ENCODE measurements at places on chromosomes 7 and 10.

- peaks cover 44% of the 10 kb centered on the region for H3K4me1 ChIP-seq
- no peak overlapping the region for H3K27ac ChIP-seq
- H3K4me3 ChIP-seq, result no peak overlapping the region
- DNase-seq, result no peak
- H3K36me3 ChIP-seq, result no peaks in the 10 kb centered on the region
Measured at GRCh38 chr7:139650429-139651100, 127.1 kb downstream of the CLEC2L start.

DNA sequence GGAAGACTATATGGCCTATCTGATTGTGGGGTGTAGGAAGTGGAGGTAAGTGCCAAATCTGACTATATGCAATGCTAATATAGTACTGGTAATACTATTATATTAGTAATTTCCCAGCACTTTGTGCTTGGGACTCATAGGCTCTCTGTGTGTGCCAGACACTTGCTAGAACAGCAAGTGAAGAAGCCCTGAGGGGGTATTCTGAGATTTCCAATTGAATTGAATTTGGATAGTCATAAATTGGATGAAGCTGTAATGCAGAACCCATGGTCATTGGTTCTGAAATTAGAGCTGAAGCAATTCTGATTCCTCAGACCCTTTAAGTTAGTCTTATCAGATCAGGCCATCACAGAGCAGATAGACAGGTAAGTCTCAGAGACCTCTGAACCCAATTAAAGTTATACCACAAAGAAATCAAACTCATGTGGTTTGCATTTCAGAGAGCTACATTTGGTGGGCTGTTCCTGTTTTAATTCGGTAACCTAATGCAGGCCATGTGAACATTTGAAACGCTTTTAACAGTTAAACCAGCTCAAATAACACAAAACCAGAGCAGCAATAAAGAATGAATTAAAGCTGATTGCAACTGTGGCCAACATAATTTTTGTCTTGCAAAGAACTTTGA lies 179.5 kb downstream of the CREB5 start:
- H3K27ac ChIP-seq, result peak overlapping the region; percentile 72
- peak overlapping the region; percentile 37 for H3K4me3 ChIP-seq
- H3K4me1 ChIP-seq, result peaks cover 18% of the 10 kb centered on the region
- H3K36me3 ChIP-seq, result no peaks in the 10 kb centered on the region
- no peaks in the 10 kb centered on the region for H3K27me3 ChIP-seq

DNA sequence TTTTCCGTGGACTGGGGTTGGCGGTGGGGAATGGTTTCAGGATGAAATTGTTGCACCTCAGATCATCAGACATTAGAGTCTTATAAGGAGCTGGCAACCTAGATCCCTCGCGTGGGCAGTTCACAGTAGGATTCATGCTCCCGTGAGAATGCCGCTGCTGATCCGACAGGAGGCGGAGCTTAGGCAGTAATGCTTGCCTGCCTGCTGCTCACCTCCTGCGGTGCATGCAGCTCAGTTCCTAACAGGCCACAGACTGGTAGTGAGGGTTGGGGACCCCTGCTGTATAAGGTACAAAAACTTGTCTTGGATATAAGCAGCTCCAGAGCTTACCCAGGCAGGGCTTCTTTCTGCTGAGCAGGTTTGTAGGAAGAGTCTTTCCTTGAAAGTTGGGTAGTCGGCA lies 53.9 kb downstream of the SHH start:
- no peaks in the 10 kb centered on the region for H3K36me3 ChIP-seq
- no peak for DNase-seq
- no peak overlapping the region for H3K4me3 ChIP-seq
- H3K27ac ChIP-seq, result no peak overlapping the region
- H3K27me3 ChIP-seq, result no peaks in the 10 kb centered on the region
- peaks cover 72% of the 10 kb centered on the region for H3K4me1 ChIP-seq

DNA sequence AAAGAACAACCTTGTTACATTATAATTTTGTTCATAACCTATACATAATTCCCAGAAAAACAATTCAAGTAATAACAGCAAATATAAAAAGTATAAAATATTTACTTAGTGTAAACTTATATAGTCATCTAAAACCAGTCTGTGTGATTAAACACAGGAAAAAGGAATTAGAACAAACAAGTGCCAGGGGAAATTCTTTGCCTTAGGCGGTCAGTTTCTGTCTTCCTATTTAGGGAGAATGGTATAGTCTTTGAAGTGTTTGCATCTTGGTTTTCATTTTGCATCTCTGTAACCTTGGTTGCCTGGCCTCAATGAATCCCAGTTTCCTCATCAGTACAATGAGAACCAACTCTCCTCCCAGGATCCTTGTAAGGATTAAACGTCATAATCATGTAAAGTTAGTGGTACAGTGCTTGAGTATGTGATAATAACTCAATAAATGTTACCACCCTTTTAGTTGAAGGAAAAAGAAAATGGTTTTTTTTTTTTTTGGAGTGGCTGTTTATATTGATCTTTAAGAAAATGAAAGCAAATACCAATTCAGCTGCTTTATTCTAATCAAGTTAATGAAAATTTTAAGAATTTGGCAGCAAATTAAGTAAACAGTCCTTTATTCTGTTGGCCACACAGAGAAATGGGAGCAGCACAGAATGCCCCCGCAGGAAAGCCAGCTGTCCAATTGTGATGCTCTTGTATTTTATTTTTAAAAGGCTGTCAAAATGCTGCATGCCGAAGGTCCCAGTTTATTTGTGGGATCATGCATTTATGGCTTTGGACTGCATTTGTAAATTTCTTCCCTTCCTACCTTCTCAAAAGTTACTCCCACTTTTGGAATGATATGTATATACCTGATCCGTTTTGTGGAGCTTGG lies 61.8 kb downstream of the SHH start:
- no peak overlapping the region for H3K27ac ChIP-seq
- DNase-seq, result no peak
- no peaks in the 10 kb centered on the region for H3K27me3 ChIP-seq
- peaks cover 68% of the 10 kb centered on the region for H3K4me1 ChIP-seq
- no peak overlapping the region for H3K4me3 ChIP-seq
- no peaks in the 10 kb centered on the region for H3K36me3 ChIP-seq
